ENCODE measurements at places on chromosomes 4 and X. TPM values are rescaled to one million over a fixed set of nuclear protein-coding genes. Genes with fewer than 3 reads are reported as not detected.

DNA sequence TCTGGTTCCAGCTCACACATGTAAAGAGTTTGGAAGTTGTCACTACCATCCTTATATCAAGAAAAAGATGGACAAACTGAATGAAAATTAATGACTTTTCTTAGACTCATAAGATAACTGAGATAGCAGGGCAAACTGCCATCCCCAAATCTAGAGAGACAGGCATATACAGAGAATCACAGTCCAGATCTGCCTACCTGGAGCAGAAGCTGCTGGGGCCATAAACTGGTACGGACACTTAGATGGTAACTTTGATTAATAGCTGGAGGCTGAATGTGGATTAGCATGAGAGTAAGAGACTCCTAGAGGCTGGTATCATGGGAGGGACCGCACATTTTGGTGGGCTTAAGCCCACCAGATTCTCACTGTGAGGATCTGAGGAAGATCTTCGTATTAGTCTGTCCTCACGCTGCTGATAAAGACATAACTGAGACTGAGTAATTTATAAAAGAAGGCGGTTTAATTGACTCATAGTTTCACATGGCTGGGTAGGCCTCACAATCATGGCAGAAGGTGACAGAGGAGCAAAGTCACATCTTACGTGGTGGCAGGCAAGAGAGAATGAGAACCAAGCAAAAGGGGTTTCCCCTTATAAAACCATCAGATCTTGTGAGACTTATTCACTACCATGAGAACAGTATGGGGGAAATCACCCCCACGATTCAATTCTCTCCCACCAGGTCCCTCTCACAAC is 10.8 kb upstream of the POLA1 start:
- DNase-seq = no peak
- no peaks in the 10 kb centered on the region for H3K4me1 ChIP-seq
- H3K36me3 ChIP-seq = no peaks in the 10 kb centered on the region
- no peak overlapping the region for H3K27ac ChIP-seq
- H3K27me3 ChIP-seq = no peaks in the 10 kb centered on the region

GRCh38 chr4:159447296-159447695 is 344.4 kb downstream of the RAPGEF2 start:
- no peaks in the 10 kb centered on the region for H3K27me3 ChIP-seq
- DNase-seq = no peak
- peaks cover 11% of the 10 kb centered on the region for H3K4me1 ChIP-seq
- H3K4me3 ChIP-seq = no peak overlapping the region
- H3K36me3 ChIP-seq = no peaks in the 10 kb centered on the region

- no peaks in the 10 kb centered on the region for H3K27me3 ChIP-seq
- H3K36me3 ChIP-seq = no peaks in the 10 kb centered on the region
- DNase-seq = no peak
- no peak overlapping the region for H3K4me3 ChIP-seq
- H3K4me1 ChIP-seq = no peaks in the 10 kb centered on the region
Observed at GRCh38 chr4:145589916-145590702, 29.1 kb upstream of the MMAA start.

DNA sequence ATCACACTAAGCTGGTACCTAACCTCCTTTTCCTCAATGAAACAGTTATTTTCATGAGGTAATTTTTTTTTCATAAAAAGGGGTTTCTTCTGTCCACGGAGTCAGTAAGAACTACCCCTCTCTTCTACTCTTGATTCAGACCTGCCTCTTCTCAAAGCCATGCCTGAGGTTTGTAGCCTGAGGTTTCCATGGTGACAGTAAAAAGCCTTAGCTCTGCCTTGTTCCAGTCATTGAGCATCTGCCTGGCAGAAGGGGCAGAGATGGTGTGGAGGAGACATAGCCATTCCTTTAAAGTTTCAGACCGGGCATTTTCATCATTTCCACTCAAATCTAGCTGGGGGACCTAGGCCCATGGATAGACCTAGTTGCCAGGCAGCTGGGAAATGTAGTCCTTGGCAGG is 135.5 kb downstream of the REPS2 start:
- no peak overlapping the region for H3K27ac ChIP-seq
- no peak for DNase-seq
- no peaks in the 10 kb centered on the region for H3K27me3 ChIP-seq
- H3K4me3 ChIP-seq = no peak overlapping the region
- peaks cover 4% of the 10 kb centered on the region for H3K4me1 ChIP-seq
- no peaks in the 10 kb centered on the region for H3K36me3 ChIP-seq

- H3K4me3 ChIP-seq = peak within 1 kb of the TSS; percentile 41
- peaks cover 60% of the 10 kb centered on the region for H3K4me1 ChIP-seq
- H3K36me3 ChIP-seq = peaks cover 14% of the 10 kb centered on the region
- no peak for DNase-seq
- peak within 1 kb of the TSS; percentile 90 for H3K27ac ChIP-seq
Observed at GRCh38 chrX:153925739-153926551, at the start of gene ARHGAP4. TSS of gene ARHGAP4 (minus strand) at chrX:153926264. CDS start at chrX:153926202, 62 bp downstream.

Gene CDKL5
- total RNA-seq = 9.2 TPM

Gene AR
- total RNA-seq = 9.1 TPM

Gene DKK2
- total RNA-seq = 4.1 TPM

Gene ITIH6
- not detected for total RNA-seq
